ENCODE measurements at places on chromosomes 3 and 15.

GRCh38 chr3:172617013-172617706 lies 93.7 kb downstream of the NCEH1 start:
- no peak for DNase-seq

GRCh38 chr3:123377243-123377740 lies 71.6 kb downstream of the ADCY5 start:
- no peak for DNase-seq

DNA sequence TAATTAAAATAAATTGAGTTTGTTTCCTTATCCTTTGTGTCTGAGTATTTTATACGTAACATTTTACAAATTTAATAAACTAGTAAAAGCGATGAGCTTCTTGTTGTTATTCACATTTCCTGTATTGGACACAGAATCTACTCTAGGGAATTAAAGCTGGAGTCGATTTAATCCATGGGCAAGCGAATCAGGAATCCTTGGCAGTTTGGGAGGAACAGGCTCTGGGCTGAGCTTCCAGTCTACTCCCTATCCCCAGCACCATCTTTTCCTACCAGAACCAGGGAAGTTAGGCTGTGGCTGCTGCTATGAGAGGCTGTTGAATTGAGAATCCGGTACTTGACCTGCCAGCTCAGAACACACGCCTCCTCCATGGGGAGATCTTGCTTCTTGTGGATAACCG lies 437.3 kb upstream of the TPM1 start:
- DNase-seq: no peak

DNA sequence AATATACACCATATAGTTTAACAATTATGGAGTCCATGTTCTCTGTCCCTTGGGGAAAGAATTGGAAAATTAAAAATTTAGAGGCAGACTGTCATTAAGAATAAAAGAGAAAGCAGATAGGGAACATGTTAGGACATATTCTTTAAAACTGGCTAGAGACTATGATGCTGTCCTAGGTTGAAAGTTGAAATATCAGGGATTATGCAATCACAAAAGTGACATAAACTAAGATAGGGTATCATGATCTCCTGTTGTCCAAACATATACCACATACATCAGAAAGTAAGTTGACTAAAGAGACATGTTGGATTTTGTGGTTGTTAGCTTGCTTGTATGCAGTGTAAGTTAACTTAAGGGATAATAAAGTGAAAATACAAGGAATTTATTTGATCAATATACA lies 9.9 kb upstream of the EID1 start:
- DNase-seq: no peak

Data from progenitor cell of endocrine pancreas (in vitro differentiated cells).